Hepatocyte (in vitro differentiated cells): ENCODE measurements at places on chromosomes 1 and 21. TPM values are rescaled to one million over a fixed set of nuclear protein-coding genes. Genes with fewer than 3 reads are reported as not detected.

The GPN2 gene
- polyA plus RNA-seq = 37.9 and 44.6 TPM in 2 replicates

The DNASE2B gene
- 0.32 TPM in 1 of 2 replicates, not detected in the other for polyA plus RNA-seq

- no peak for DNase-seq
These were observed 50.0 kb upstream of the BOLA1 start for GRCh38 chr1:149849111-149849946.

The KIF21B gene
- polyA plus RNA-seq = 0.18 and 0.19 TPM in 2 replicates

The FNDC10 gene
- polyA plus RNA-seq = 6.0 and 8.8 TPM in 2 replicates

DNA sequence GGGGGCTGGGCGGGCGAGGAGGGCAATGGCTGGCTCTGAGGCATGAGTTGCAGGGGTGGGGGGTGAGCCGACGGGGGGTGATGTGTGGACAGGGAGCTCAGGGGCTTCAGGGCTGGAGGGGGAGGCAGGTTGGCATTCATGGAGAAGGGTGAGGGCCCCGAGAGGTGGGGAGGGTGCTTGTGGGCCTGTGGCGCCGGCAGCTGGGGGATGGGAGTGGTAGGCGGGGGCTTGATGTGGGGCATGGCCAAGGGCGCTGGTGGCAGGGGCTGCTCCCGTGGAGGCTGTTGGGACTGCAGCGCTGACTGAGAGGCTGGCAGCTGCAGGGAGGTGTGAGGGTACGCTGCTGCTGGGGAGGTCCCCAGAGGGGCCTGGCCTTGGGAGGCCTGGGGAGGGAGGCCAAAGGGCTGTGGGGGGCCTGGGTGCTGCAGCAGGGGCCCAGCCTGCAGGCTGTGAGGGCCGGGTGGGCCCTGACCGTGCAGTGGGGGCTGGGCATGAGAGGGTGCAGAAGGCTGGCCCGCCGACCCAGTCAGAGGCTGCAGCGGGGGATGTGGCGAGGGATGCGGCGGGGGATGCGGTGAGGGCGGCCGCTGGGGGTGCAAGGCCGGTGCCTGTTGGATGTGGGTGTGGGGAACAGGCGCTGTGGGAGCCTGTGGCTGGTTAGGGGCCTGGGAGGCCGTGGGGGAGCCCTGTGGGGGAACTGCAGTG is 42.7 kb downstream of the SLC45A1 start:
- DNase-seq = no peak
